ENCODE measurements at places on chromosomes 4 and X.

DNA sequence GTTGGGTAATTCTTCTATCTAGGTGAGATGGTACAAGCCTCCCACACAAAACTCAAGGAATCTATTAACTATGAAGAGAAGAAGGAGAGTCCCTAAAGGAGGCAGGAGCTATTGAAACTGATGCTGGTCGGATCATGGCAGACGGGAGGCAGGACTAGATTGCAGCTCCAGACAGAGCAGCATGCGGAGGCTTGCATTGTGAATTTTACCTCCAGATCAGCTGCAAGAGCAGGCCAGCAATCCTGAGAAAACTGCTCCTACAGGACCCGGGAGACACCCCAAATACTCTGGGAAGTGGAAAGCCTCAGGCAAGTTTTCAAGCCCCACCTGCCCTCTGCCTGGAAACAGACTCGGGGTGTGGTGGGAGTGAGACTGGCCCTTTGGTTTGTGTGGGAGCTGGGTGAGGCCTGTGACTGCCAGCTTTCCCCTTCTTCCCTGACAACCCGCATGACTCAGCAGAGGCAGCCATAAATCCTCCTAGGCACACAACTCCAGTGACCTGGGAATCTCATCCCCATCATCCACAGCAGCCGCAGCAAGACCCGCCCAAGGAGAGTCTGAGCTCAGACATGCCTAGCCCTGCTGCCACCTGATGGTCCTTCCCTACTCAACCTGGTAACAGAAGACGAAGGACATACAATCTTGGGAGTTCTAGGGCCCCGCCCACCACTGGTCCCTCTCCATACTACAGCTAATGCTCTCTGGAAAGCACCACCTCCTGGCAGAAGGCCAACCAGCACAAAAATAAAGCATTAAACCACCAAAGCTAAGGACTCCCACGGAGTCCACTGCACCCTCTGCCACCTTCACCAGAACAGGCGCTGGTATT, 30.9 kb downstream of the GATB start:
- no peak for DNase-seq

DNA sequence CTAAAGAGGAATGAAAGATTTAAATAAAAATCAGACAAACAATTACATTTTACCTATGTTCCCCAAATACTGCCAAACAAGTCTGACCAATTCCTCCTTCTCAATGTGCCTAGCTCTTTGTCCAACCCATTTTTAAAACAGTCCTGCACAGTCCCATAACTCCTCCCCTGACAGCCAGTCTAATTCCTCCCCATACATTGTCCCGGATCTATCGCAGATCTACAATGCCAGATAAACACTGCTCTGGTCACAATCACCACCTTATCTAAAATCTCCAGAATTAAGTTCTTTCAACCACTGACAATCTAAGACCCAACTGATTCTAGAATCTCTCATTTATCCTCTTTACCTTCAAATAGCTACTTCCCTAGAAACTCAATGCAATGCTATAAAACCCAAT, 176.0 kb downstream of the APBB2 start:
- DNase-seq: no peak

GRCh38 chr4:173538909-173539445, 8.9 kb upstream of the HAND2 start:
- no peak for DNase-seq

DNA sequence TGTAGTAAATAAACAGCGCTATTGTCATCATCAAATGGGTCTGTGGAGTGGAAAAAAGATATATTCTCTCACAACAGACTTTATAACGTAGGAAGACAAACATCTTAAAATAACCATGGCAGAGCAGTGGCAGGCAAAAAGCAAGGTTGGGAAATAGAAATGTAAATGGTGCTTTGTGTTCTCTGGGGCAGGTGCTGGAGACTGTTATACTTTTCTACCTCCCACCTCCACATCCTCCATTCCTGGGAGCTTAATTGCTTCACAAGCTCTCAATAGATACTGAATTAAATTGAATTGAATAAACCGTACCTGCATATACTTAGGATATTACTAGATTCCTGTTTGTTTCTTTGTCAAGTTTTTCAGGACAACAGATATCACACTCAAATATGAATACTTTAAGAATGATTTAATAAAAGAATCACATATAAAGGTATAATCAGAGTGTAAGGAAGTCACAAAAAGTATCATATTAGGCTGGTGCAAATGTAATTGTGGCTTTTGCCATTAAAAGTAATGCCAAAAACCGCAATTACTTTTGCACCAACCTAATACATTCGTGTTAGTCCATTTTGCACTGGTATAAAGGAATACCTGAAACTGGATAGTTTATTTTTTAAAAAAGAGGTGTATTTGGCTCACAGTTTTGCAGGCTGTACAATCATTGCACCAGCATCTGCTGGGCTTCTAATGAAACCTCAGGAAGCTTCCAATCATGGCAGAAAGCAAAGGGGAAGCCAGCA, 367.3 kb downstream of the GRIA2 start:
- no peak for DNase-seq

GRCh38 chr4:81455897-81456296, 15.8 kb downstream of the RASGEF1B start:
- no peak for DNase-seq

DNA sequence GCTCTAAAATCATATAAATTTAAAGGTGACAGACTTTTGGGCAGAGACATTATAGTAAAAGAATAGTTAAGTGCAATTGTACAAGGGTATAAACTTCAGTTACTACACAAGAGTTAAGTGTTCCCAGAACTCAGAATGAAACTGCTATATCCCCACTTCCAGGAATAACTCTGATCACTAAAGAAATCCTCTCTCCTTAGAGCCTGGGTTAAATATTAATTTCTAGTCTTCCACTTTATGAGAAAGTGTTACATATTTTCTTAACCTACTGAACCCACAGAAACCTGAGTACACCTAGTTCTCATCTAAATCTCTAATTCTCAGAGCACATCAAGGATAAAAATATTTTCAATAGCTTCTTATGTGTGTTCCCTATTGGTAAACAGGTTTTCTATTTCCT, 99.1 kb upstream of the USP38 start:
- DNase-seq: no peak
